ENCODE measurements at places on chromosomes 16 and 17. TPM values are rescaled to one million over a fixed set of nuclear protein-coding genes. Genes with fewer than 3 reads are reported as not detected.

The EME1 gene
- 1.3 TPM for total RNA-seq

The IGF2BP1 gene
- not detected for total RNA-seq

The DOK4 gene
- 1.8 TPM for total RNA-seq

The HYDIN gene
- not detected for total RNA-seq

The TEX14 gene
- total RNA-seq: 0.60 TPM

The TOM1L2 gene
- total RNA-seq: 42.2 TPM

The ODAD4 gene
- 3.7 TPM for total RNA-seq

The SLC16A13 gene
- total RNA-seq: 3.3 TPM

The HOXB4 gene
- 0.91 TPM for total RNA-seq

The RNF112 gene
- total RNA-seq: 0.25 TPM

The MYH10 gene
- total RNA-seq: 0.42 TPM

The NLK gene
- total RNA-seq: 15.1 TPM

The CCL23 gene
- not detected for total RNA-seq

The KRT36 gene
- not detected for total RNA-seq

The FBXW10 gene
- total RNA-seq: not detected

Data from T-helper 17 cell (primary cell).